ENCODE measurements at places on chromosomes 2 and 18.

DNA sequence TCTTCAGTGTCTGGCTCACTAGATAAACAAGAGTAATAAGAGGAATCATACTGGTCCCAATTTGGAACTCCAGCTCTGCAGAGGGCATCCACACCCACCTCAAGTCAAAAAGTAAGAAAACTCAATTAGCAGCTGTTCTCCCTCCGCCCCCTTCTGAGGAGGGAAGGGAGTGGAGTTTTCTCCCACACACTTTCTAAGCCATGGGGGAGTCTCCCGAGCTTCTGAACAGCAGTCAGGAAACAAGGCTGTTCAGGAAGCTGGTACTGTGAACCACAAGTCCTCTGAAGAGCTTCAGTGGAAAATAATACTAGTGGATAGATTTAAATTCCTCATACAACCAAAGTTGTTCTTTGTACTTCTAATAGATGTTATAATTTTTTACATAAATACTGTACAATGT is 32.9 kb upstream of the SPTBN1 start:
- no peak for DNase-seq

- no peak for DNase-seq
Observed at GRCh38 chr2:71792926-71793761, 339.8 kb downstream of the DYSF start.

DNA sequence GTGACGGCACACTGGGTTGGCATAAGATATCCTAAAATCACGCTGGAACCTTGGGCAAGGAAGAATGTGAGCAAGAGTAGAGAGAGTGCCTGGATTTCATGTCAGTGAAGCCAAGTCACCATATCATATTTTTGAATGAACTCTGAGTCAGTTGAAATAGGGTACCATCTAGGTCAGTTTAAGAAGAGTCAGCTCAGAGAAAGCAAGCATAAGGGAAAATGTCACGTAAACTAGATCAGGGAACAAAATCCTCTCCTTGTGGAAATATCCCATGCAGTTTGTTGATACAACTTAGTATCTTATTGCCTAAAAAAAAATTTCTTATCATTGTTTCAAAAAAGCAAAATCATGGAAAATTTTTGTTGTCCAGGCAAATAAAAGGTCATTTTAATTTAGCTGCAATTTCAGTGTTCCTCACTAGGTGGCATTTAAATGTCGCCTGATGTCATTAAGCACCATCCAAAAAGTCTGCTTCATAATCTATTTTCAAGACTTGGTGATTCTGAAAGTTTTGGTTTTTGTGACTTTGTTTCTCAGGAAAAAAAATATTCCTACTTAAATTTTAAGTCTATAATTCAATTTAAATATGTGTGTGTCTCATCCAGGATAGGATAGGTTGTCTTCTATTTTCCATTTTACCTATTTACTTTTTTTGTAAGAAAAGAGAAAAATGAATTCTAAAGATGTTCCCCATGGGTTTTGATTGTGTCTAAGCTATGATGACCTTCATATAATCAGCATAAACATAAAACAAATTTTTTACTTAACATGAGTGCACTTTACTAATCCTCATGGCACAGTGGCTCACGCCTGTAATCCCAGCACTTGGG is 19.6 kb downstream of the RSAD2 start:
- DNase-seq: no peak

DNA sequence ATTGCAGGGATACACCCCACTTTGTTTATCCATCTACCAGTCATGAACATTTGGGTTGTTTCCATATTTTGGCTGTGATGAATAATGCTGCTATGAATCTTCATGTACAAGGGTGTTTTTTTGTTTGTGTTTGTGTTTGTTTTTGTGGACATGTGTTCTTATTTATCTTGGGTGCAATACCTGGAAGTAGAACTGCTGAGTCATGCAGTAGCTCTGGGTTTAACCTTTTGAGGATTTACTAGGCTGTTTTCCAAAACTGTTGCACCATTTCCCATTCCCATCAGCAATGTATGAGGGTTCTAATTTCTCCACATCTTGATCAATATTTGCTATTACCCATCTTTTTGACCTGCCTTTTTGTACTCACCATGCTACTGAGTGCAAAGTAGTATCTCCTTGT is 140.0 kb upstream of the CYP1B1 start:
- no peak for DNase-seq

DNA sequence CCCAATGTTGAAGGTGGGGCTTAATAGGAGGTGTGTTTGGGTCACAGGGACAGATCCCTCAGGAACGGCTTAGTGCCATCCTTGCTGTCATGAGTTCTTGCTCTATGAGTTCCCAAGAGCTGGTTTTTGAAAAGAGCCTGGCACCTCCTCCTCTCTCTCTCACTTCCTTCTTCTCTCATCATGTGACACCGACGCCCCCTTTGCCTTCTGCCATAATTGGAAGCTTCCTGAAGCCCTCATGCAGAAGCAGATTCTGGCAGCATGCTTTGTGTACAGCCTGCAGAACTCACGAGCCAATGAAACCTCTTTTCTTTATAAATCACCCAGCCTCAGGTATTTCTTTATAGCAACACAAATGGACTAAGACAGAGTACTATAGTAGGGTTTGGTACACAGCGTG is 100.4 kb upstream of the SH3BP4 start:
- no peak for DNase-seq

- DNase-seq: no peak
Observed at GRCh38 chr2:102735416-102736109, 26.3 kb upstream of the TMEM182 start.

GRCh38 chr18:39743463-39743862 is 2177.9 kb upstream of the CELF4 start:
- no peak for DNase-seq

DNA sequence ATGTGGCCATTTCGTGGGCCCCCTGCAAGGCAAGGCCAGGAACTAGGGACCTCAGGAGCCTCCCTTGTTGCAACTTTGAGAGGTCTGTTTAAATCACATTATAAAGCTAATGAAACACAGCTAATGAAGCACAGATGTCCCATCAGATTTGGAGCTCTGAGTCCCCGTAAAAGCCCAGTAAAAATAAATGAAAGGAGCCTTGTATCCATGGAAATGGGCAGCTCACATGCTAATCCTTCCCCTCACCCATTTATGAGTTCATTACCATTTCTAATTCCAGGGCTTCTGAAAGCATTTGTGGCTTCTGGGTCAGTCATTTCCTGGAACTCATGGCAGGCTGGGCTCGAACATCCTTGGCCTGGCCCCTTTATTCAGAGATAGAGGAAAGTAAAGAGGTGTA is 274.8 kb downstream of the SS18 start:
- DNase-seq: no peak

- no peak for DNase-seq
Observed at GRCh38 chr2:121151311-121152109, 133.5 kb downstream of the TFCP2L1 start.

Measured in heart right ventricle (tissue), 16 donors.